ENCODE measurements at places on chromosomes 2 and 18. TPM values are rescaled to one million over a fixed set of nuclear protein-coding genes. Genes with fewer than 3 reads are reported as not detected.

Gene L3MBTL4
- 9.6 TPM for total RNA-seq

DNA sequence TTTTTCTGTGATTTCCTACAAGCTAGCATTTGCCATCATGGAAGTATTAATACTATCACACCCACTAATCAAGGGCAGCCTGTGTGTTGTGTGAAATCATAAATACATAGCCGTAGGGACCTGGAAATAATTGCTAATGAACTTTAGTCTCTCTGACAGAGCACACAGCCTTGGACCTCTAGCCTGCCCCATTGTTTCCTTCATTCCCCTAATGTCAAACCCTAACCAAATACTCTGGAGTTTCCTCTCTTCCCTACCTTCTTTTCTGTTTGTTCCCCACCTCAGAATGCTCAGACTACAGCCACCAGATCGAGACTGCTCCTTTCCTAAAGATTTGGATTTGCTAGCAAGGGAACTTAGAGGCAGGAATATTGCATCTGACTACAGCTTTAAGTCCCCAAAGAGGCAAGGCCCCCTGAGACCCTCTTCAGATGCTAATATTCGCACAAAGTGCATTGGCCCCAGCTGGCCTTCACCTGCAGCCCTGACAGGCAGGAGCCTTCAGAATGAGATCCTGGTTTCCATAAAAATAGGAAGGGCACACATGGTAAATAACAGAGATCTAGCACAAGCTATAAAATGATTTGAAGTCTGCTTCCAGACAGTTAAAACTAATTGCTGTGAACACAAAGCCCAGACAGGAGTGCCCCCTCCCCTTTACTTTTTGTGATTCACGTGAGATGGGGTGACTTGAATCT lies 279.2 kb upstream of the DCC start:
- no peak for DNase-seq

Gene GLI2
- total RNA-seq = 16.2 TPM

GRCh38 chr2:10374362-10374943 lies 71.7 kb downstream of the HPCAL1 start:
- no peak for DNase-seq

- DNase-seq = no peak
Observed at GRCh38 chr2:45000341-45000901, 8.8 kb downstream of the SIX2 start.

Gene CDK15
- not detected for total RNA-seq

GRCh38 chr2:64838817-64839216 lies 150.4 kb upstream of the SLC1A4 start:
- no peak for DNase-seq

DNA sequence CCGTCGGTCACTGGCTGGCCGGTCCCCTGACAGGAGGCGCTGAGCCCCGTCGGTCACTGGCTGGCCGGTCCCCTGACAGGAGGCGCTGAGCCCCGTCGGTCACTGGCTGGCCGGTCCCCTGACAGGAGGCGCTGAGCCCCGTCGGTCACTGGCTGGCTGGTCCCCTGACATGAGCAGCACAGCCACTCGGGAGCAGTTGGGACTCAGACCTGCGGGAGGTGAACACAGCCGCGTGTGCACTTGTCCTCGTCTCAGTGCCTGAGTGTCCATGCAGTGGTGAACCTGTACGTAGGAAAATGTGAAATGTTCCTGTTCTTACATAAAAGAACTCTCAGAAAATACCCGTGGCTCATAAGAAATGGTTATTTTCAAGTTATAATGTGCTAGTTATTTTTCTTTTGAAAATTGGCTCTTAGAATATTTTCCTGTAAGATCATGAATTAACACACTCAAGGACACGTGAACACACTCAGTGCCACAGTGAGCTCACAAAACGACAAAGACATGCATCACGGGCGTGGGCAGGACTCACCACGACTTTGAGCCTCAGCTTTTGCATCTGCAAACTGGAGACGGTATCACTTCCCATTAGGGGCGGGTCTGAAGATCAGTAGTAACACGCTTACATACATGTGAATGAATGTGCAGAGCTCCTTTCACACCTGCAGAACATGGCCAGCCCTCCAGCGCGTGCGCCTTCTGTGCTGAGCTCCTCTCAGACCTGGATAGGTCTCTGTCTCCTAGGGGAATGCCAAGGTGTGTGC lies 21.1 kb upstream of the NFATC1 start:
- DNase-seq = no peak

DNA sequence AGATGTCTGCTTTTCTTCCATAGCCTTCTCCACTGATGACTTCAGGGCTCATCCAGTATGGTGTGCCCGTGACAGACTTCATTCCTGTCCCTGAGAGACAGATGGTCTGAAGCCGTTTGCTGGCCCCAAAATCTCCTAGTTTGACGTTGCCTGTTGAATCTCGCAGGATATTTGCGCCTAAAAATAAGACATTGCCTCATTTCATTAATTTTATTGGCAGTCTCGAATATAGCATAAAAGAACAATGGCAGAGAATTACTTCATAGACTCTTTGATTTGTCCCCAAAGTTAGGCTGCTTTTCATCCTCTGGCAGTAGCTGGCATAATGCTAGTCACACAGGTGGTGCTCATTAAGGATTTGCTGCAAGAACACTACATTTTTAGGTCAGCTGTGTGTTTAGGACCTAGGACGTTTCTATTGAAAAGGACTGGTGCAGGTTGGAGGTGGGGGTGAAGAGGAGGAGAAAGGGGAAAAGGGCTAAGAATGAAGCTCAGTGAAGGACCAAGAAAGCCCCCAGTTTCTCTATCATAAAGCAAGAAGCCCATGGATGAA lies 14.7 kb upstream of the ERCC3 start:
- DNase-seq = no peak

DNA sequence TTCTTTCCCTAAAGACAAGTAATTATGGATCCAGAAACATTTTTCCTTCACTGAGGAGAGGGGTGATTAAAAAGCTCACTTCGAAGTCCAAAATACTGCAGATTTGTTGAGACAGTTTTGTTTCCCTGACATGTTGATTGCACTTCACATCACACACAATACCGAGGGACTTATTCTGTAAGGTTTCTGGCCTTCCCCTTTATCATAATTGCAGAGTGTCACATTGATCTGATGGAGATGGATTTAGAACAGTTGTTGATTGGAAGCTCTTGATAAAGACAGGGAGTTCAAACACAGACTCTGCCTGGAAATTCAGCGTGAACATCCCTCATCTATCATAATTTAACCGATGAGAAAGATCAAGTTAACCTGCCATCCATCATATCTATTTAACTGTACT lies 163.6 kb downstream of the PTPRM start:
- no peak for DNase-seq

DNA sequence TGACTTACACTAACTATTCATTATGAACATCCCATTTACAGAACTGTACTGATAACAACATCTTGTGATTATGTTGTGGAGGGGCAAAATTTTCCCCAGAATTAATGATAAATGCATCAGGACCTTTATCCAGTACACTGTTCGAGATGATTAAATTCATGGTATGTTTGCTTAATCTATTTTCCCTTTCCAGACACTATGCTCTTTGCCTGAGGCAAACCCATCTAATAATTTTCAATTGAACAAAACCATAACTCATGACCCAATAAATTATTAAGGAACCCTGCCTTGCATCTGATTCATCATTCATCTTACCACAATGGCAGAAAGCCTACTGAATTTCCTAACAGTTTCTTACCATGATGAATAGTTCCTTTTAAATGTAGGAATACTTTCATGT lies 385.0 kb downstream of the DSEL start:
- no peak for DNase-seq

Gene SCN2A
- 1.2 TPM for total RNA-seq

Gene AFF3
- 7.6 TPM for total RNA-seq

GRCh38 chr2:209526561-209526960 lies 102.7 kb downstream of the MAP2 start:
- no peak for DNase-seq

Gene ZAP70
- total RNA-seq = 16.7 TPM

DNA sequence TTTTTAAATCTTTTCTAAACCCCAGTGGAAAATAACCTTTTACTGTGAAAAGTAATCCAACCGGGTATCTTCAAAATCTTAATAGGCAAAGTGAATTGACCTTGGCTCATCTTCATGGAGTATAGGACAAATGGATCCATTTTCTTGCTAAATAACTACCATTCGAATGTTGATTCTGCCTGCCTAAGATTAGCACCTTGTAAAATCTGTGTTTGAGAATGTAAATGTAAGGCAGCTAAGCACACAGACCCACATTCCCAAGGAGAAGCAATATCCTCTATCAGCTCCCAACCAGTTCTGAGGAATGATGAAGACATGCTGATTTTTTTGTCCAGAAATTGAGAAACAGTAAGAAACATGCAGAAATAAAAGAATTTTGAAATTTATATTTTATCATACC lies 509.8 kb upstream of the SMIM21 start:
- no peak for DNase-seq

- DNase-seq = no peak
Observed at GRCh38 chr2:70226781-70227180, 21.6 kb downstream of the TIA1 start.

- DNase-seq = no peak
Observed at GRCh38 chr2:40271094-40271493, 180.8 kb downstream of the SLC8A1 start.

- DNase-seq = no peak
Observed at GRCh38 chr2:45169339-45170190, 160.3 kb upstream of the SIX2 start.

GRCh38 chr2:170332676-170333402 lies 154.9 kb downstream of the MYO3B start:
- DNase-seq = no peak

- no peak for DNase-seq
Observed at GRCh38 chr2:207813221-207813916, 43.7 kb upstream of the FZD5 start.

- DNase-seq = no peak
Observed at GRCh38 chr2:46656640-46657039, 177.3 kb downstream of the TMEM247 start.

- peak; percentile 98 for DNase-seq
Observed at GRCh38 chr18:4510711-4511110, 55.6 kb upstream of the DLGAP1 start.

- DNase-seq = no peak
Observed at GRCh38 chr18:22703883-22704585, 229.1 kb upstream of the RBBP8 start.

DNA sequence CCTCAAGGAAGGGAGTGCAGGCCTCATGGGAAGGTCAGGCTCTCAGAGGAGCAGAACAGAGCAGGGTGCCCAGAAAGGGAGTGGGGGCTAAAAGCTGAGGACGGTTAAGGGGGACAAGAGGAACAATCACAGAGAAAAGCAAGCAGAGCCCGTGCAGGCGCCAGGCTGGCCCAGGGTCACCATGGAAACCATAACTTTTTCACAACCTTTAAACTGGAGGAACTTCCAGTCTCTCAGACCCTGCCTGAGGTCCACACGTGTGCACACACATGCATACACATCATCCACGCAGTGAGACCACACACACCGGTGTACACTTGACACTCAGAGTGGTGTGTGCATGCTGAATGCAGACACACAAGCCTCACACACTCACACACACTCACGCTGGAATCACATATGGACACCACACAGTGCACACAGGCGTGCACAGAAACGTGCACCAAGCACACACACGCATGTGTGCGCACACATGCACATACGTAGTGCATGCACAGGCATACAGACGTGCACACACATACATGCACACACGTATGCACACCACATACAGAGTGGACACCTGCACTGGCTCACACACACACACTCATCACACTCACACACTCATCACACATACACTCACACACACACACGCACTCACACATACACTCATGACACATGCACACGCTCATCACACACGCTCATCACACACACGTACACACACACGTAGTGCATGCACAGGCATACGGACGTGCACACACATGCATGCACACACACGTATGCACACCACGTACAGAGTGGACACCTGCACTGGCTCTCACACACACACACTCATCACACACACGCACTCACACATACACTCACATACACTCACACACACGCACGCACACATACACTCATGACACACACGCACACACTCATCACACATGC lies 37.2 kb upstream of the SNED1 start:
- peak; percentile 67 for DNase-seq

DNA sequence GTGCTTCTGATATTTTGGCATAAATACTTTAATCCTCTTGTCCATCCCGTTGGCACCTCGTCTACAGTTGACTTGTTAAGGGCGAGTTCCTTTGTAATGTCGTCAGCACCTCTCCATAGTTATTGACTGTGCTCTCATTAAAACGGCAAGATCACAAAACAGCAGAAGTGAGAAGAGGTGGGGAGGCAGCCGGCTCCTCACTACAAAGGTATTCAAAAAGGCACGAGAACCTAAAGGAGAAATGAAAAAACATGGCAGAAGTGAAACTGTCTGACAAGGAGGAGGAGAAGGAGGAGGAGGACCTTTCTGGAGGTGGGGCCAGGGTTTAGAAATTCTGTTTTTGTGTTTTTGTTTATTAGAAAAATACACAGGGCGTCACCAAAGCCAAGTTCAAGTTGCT lies 235.6 kb downstream of the BCL11A start:
- peak; percentile 27 for DNase-seq

DNA sequence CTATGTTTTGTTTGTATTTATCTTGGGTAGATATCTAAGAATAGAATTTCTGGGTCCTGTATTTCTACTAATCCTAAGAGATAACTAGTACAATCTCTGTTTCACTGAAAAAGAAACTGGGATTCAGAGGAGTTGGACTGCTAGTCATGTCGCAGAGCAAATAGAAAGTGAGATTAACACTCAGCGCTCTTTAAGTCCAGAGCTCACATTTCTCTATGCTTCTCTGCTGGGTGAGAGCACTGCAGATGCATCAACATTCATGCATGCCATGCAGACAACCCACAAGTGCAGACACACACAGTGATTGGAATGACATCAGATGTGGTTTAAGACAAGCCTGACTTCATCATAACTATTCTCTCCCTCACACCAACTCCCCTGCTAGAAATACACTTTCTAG lies 563.8 kb downstream of the TDRD15 start:
- DNase-seq = no peak

Gene GNAL
- total RNA-seq = 23.3 TPM

- DNase-seq = no peak
Observed at GRCh38 chr2:111535404-111535803, 348.6 kb downstream of the ANAPC1 start.

DNA sequence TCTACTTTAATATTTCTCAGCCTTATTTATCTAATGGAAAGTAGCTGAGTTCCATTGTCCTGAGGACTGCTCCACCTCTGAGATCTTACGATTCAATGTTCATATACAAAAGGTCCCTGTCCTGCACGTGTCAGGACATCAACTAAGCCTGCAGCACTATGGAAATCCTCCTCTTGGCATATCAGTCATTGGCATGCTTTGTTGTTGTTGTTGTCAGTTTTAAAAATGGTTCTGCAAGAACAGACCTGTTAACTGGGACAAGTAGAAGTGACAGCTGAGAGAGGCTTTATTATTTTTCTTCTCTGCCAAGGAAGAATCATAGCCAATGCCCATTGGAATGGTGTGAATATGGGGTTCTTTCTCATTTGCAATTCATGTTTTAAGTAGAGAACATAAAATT lies 450.1 kb upstream of the PKDCC start:
- DNase-seq = no peak

DNA sequence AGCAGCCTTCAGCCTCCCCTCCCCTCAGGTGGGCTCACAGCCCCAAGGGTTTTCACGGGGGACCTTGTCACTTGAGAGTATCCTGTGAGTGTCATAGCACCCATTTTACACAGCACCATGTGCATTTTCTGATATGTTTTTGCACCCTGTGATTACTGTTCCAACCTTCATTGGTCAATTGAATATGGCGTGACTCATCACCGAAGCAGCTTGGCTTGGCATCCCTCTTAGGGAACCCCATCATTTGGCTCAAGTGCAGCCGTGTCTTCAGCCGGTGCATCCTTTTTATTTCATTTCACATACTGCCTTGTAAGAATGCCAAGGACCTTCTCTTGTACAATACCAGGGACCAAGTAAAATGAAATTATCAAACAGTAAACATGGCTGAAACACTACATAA lies 57.6 kb downstream of the NPAS2 start:
- no peak for DNase-seq
